ENCODE measurements at places on chromosomes 11 and 22.
A peak's percentile ranks its signal among the peaks of the same experiment; 100 is the strongest.

DNA sequence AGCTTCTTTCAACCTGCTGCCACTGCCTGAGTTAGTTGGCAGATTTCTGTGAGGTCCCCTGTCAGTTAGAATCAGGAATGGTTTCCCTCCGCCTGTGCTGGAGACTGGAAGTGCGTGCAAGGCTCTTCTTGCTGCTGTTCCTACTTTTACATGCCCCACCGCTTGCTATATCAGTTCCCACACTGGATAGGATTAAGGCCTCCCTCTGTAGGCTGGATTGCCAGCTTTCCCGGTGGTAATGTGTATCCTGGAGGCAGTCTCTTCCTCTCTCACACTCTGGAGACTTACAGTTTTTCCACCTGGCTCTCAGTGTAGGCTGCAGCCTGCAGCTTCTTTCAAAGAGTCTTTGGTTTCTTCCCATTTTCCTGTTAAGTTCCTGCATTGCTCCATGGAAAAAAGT is 66.5 kb downstream of the ARHGAP42 start:
- no peak for DNase-seq

DNA sequence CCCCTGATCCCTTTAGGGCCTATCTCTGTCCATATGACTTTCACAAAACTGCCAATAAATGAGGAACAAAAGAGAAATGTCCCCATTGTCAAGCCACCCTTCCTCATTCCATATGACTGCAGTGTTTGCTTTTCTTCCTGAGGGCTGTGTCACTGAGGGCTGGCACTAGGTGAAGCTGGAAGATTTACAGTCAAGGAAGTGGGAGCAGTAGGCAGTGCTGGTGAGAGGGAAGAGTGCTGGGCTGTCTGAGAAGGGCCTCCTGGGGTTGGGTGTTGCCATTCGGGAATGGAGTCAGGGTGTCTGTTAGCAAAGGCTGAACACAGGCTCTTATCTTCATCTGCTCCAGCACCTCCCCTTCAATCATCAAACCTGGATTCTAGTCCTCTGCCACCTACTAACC is 30.9 kb downstream of the INSC start:
- DNase-seq: no peak

GRCh38 chr11:35712533-35712932 is 50.0 kb downstream of the TRIM44 start:
- peak; percentile 45 for DNase-seq

DNA sequence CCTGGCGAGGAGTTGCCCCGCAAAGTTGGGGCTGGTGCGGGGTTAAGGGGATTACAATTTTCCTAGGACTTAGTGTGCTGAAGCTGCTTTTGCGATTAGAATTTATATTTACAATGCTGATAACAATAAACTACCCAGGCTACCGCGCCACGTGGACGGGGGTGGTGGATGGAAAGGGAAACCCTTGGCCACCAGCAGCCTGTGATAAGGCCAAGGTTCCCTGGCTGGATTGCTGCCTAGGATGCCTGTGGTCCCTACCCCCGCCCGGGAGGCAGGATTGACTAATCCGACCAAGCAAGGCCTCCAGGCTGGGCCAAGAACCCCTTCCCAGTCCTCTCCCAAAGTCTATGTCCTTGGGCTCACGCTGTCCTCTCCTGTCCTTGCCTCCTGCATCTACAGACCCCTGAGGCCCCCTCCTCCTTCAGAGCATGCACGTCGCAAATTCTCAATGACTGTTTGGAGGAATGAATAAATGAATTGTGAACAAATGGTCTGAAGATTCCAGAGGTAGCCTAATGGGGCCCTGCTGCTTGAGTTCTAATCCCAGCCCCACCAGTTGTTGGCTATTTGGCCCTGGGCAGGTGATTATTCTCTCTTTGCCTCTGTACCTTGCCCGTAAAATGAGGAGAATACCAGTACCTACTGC is 7.6 kb upstream of the CHKA start:
- DNase-seq: no peak

DNA sequence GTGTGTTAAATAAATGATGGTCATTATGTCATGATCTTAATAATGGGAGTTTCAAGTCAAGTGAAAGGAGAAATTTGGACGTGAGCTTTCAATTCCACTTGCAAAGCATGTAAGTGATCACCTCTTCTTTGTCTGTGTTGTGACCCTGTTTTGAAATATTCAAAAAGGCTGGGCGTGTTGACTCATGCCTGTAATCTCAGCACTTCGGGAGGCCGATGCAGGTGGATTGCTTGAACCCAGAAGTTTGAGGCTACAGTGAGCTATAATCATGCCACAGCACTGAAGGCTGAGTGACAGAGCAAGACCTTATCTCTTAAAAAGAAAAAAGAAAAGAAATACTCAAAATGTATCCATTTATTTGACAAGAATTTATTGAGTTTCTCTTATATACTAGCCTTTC is 32.9 kb upstream of the EED start:
- no peak for DNase-seq

DNA sequence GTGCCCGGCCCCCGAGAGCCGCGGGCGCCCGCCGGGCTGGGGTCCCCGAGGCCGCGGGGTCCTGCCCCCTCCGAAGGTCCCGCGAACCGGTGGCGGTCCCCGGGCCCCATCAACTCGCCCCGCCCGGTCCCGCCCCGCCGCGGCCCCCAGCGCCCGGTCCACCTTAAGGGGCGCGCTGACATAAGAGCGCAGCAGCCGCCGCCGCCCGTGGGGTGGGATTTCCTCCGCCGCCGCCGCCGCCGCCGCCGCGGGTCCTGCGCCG is at the start of gene ZDHHC8:
TSS of gene ZDHHC8 (plus strand) at position 208 of the 262 bp plus-strand sequence. CDS start 144 bp downstream, outside the sequence.
- DNase-seq: no peak

GRCh38 chr11:64164392-64165312 is 1.3 kb downstream of the MACROD1 start:
- no peak for DNase-seq

GRCh38 chr11:10913075-10913474 is 55.2 kb upstream of the ZBED5 start:
- no peak for DNase-seq

DNA sequence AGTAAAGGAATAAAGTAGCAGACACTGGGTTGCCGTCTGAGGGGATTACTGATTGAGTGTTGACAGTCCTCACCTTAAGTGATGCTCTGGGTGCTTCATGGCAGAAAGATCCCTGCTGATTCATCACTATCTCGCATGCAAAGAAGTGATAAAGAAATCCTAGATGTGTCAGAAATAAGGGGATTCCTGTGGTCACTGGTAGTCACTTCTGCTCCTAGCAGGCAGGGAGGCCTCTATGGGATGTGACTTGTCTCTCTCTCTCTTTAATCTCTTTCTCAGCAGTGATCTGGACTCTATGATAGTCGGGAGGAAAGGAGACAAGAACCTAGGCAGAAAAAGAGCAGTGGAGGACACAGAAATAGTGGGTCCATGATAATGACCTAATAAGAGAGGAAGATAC is 30.9 kb upstream of the OR56A1 start:
- no peak for DNase-seq

All from left renal pelvis (tissue), 4 donors.